ENCODE measurements at places on chromosomes 3 and 15.

DNA sequence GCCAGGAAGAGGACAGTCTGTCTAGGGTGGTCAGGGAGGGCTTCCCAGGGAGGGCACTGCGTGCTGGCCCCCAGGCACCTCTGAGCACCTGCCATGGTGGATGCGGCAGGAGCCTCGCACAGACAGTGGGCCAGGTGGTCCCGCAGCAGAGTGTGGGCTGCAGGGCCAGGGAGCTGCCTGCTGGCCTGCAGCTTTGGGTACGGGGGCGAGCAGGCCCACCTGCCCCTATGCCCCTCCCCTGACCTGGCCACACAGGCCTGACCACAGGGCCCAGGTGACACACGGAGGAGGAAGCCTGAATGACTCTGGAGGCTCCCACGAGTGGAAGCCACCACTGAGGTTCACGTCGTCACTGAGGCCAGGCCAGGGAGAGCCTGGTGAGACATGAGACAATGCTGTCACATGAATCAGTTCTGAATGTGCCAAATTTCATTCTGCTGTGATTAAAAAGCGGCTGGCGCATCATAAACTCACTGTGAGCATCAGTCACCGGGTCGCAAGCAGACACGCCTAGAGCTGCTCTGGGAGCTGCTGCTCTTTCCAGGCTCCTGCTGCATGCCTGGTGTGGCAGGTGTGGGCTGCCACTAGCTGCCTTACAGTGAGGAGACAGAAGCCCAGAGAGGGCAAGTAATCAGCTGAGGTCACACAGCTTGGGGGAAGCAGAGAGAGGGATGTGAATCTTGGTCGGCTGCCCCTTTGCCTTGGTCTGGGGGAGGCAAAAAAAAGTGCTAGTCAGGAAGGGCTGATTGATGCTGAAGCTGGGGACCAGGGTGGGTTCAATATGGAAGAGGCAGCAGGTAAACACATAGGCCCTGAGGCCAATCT lies 39.5 kb upstream of the IQSEC1 start:
- DNase-seq, result peak; percentile 11

DNA sequence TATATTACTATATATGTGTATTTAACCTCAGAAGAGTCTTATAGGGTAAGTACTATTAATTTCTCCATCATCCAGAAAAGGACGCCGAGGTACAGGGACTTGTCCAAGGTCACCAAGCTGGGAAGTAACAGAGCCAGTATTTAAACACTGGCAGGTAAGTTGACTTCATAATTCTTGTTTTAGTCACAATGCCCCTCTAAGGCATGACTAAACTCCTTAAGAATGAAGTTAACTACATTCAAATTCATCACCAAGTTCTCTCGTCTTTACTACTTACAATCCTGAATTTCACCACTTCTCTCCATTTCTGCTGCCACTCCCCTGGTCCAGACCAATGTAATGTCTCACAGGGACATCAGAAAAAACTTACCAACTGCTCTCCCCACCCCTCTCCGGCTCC lies 312.1 kb downstream of the GRM7 start:
- no peak for DNase-seq

GRCh38 chr15:99671926-99672635 lies 61.2 kb downstream of the LYSMD4 start:
- DNase-seq, result no peak

DNA sequence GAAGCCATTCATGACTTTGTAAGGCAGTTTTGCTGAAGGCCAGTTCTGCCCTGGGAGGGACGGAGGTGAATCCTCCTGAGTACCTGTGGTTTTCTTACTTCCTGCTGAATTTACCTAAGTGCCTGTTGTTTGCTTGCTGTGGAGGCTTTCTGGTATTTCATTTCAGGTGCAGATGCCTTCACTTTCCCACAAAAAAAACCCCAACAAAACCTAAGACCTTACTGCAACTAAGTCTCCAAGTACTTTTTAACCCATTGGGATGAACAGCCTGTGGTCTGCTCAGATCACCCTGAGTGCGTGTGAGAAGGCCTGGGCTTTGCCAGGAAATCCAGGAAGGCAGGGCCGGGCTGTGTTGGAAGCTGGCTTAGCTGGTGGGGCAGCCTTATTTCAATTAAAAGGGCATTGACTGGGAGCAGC lies 65.3 kb downstream of the IGF1R start:
- DNase-seq, result no peak

GRCh38 chr3:63029921-63030320 lies 154.7 kb upstream of the CADPS start:
- DNase-seq, result no peak

- peak; percentile 61 for DNase-seq
Measured at GRCh38 chr3:127953091-127954035, 38.3 kb downstream of the KBTBD12 start.

- DNase-seq, result peak; percentile 63
Measured at GRCh38 chr3:58414538-58415197, 19.0 kb downstream of the PDHB start.

GRCh38 chr3:167394003-167394402 lies 13.9 kb upstream of the ZBBX start:
- DNase-seq, result no peak

- no peak for DNase-seq
Measured at GRCh38 chr3:16936676-16937230, 52.0 kb downstream of the PLCL2 start.

DNA sequence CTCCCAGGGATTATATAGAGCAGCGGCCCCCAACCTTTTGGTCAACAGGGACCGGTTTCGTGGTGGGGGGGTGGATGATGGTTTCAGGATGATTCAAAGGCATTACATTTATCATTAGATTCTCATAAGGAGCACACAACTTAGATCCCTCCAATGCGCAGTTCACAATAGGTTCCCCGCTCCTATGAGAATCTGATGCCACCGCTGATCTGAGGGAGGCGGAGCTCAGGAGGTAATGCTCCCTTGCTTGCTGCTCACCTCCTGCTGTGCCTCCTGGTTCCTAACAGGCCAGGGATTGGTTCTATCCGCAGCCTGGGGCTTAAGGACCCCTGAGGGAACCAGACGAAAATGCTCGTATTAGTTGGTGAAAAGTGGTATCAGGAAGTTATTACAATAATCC lies 1.3 kb upstream of the HACD2 start:
- peak; percentile 78 for DNase-seq

DNA sequence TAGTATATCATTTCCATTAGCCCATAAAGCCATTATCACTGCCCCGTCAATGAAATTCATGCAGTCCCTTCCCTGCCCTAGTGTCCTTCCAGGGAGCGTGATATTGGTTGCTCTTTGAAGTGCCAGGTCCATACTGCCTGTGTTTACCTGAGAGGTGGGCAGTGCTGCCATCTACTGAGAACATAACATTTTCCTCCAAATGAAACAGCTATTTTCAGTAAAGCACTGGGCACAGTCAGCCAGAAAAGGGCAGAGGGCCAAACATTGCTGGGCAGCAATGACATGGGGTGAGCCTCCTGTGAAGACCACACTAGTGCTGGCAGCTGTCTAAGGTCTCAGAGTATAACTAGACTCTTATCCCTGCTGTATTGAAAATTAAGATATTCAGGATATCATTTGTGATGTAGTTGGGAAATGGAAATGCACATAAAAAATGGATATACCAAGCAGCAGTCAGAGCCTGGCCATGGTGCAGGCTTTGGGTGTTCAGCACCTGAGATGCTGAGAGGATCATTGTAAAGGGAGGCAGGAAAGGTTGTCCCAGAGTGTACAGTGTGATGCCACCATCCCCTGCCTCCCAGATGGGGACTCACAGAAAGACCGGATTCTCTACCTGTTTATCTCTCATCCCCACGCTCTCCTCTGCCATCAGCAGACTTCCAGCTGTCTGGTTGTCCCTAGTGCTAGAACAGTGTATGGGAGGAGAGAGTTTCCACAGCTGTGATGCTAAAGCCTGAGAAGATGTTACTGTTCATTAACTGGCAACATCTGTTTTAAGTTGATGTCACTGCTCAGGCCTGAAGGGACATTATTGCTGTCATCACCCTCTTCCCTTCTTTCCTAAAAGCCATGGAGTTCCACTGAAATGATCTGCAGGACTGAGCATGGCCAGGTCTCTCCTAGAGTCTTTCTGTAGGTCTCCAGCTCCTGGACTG lies 108.8 kb downstream of the ARNT2 start:
- peak; percentile 64 for DNase-seq

GRCh38 chr3:72352176-72352575 lies 496.1 kb downstream of the SHQ1 start:
- no peak for DNase-seq

Data from M059J (cell line).